ENCODE measurements at places on chromosomes 16 and 17.

DNA sequence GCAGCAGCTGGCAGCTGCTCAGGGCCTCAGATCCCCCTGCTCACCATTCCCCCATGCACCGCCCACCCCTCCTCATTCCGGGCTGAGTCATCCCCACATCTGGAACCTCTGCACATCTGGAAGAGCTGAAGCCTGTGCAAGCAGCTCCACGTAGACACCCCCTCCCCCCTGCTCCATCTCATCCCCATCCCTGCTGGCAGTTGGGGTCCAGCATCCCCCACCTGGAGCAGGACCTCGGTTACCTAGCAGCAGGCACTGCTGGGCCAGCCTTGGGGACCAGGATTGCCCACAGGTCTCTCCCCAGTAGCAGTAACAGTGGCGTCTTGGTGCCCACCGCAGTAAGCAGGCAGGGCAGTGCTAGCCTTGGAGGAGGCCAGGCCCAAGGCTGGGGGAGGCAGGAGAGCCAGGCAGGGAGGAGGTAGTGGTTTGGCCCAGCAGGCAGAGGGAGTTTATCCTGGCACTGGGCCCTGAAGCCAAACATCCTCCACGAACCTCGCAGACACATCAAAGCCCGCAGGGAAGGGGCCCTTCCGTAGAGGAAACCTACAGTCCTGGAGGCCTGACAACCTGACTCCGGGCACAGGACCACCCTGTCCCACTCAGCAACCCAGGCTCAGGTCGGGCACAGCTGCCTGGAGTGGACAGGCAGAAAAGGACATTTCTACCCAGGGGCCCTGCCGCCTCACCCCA lies 7.7 kb upstream of the TMEM92 start:
- no peak for DNase-seq

DNA sequence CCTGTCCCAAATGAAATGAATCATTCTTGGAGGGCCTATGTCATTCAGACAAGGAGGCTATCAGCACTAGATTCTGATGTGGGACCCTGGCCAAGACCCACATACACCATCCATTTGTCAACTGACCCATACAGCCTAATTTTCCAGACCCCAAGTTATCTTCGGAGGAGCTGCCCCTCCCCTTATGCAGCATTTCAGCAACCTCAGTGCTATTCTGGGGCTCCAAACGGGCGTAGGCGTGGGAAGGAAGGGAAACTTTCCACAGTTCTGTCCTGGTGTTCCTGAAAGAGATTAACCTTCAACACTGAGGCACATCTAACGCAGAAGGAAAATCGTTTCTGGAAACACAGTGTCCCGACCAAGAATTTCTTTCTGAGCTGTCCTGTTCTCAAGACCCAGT lies 86.7 kb downstream of the MYH11 start:
- DNase-seq: no peak

DNA sequence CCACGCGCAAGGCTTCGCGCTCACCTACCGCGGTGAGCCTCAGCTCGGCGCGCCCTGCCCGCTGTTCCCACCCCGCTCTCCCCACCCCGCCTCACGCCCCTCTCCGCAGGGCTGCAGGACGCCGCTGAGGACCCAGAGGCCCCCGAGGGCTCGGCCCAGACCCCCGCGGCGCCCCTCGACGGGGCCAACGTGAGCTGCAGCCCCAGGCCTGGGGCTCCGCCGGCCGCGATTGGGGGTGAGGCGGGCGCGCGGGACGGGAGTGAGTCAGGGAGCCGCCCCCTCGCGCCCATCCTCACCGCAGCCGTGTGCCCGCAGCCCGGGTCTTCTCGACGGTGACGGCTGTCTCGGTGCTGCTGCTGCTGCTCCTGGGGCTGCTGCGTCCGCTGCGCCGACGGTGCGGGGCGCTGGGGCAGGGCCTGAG lies 1.9 kb upstream of the PAQR4 start:
- no peak for DNase-seq

GRCh38 chr17:75096082-75096625 lies 8.4 kb downstream of the SLC16A5 start:
- DNase-seq: peak; percentile 87

- DNase-seq: no peak
Measured at GRCh38 chr17:51913491-51914205, 244.9 kb downstream of the CA10 start.

GRCh38 chr17:31842195-31843069 lies 16.6 kb downstream of the COPRS start:
- peak; percentile 90 for DNase-seq

DNA sequence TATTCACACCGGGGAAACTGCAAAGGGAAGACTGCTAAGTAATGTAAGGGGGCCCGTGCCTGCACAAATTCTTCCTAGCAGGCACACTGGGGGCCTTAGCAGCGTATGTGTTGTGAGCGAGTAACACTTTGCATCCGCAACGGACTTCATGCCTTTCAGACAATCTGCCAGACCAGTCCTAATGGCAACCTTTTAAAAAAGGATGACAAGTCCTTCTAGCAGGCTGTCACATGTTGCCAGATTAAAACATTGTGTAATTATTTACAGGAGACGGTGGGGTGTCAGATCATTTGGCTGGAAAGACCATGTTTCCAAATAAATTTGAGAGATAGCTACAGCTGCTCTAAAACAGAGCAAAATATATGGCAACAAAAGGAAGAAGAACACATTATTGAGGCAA lies 46.1 kb downstream of the CPPED1 start:
- no peak for DNase-seq

- DNase-seq: no peak
Measured at GRCh38 chr17:4609761-4610160, 25.4 kb downstream of the SMTNL2 start.

DNA sequence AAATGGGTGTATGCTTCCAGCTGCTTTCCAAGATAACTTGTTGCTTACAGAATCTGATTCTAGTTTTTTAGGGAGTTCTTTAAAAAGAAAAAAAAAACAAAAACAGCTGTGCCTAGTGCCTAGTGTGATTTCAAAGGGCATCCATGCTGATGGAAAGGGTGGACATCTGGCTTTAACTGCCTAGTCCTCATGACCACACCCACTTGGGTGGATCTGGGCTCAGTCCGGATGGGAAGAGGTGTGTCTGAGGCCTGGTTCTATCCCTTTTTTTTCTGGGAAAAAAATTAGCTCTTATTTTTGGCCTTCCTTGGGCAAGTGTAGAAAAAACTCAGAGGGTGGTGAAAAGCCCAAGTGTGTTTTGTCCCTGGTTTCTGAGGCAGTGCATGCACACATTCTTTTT lies 132.3 kb upstream of the CDH11 start:
- DNase-seq: no peak

GRCh38 chr16:79211586-79211985 lies 389.0 kb downstream of the MAF start:
- no peak for DNase-seq

GRCh38 chr16:7534749-7535148 lies 202.1 kb downstream of the RBFOX1 start:
- DNase-seq: no peak

- DNase-seq: peak; percentile 68
Measured at GRCh38 chr16:6081320-6081976, 983.9 kb upstream of the EEF2KMT start.

GRCh38 chr16:14098081-14098480 lies 27.0 kb downstream of the MRTFB start:
- DNase-seq: no peak

- DNase-seq: no peak
Measured at GRCh38 chr16:22732400-22732799, 81.6 kb upstream of the HS3ST2 start.

- no peak for DNase-seq
Measured at GRCh38 chr16:50126183-50126582, 26.9 kb upstream of the TENT4B start.

- DNase-seq: no peak
Measured at GRCh38 chr16:55555436-55555835, 11.0 kb upstream of the CAPNS2 start.

DNA sequence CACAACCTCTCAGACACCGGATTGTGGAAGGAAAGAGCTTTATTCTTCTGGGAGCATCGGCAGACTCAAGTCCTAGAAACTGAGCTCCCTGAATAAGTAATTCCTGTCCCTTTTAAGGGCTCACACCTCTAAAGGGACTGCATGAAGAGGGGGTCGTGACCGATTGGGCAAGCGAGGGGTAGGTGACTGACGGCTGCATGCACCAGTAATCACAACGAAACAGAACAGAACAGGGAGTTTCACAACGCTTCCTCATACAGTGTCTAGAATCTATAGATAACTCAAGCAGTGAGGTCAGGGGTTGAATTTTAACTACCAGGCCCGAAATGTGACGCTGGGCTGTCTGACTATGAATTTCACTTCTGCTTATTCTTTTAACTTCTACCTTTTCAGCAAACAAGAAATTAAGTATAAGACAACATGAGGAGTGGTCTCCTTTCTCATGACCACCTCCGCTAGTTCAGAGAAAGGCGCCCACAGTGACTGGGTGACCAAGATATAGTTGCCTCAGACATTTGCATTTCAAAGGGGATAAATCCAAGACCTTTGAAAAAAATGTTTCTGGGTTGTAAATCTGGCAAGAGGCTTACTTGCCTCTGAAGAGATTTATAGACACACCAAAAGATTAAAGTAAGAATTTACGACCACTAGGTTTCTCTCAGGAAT lies 88.4 kb upstream of the ATF7IP2 start:
- DNase-seq: no peak

DNA sequence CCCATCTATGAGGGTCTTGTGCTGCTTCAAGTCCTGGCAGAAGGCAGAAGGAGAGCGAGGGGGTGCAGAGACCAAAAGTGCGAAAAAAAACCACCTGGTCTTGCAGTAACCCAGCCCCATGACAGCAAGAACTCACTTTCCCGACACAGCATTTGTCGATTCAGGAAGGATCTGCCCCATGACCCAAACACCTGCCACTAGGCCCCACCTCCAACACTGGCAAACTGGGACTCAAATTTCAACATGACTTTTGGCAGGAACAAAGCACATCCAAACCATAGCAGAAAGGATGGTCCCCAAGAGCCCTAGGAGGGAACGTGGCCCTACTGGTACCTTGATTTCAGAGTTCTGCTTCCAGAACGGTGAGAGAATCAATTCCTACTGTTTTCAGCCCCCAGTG lies 34.7 kb upstream of the KLHDC4 start:
- no peak for DNase-seq

DNA sequence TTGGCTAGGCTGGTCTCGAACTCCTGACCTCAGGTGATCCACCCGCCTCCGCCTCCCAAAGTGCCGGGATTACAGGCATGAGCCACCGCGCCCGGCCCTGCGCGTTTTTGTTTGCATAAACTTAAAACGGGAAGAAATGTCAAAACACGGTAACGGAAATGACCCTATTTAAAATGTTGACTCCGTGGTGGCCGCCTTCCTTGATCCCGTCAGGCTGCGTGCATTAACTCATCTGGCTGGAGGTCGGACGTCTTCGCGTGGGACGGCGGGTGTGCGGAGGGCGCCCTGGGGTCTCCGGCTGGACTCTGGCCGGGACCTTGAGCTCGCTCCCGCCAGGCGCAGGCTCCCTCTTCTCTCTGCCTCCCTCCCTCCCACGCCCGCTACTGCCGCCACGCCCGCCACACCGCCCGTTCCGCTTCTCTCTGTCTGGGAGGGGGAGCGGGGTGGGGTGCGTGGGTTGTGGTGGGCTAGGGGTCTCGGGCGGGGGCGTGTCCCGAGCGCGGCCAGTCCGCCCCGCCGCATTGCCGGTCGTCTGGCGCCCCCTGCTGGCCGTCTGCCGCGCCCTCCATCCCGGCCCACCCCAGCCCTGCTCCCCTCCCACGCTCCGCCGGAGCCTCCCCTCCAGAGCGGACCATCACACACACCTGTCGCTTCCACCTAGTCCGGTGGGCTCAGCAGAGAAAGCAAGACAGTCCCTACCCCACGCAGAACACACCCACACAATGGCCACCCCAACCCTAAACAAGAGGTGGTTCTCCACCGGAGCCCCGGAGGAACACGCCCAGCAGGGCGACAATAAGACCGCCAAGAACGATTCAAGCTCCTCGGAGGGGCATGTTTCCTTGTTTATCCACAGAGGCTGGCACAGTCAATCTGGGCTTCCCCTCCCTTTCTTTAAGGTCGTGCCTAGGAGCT lies 1.2 kb upstream of the CCDC42 start:
- peak; percentile 63 for DNase-seq

- no peak for DNase-seq
Measured at GRCh38 chr17:41588126-41588810, 1.6 kb upstream of the KRT14 start.

DNA sequence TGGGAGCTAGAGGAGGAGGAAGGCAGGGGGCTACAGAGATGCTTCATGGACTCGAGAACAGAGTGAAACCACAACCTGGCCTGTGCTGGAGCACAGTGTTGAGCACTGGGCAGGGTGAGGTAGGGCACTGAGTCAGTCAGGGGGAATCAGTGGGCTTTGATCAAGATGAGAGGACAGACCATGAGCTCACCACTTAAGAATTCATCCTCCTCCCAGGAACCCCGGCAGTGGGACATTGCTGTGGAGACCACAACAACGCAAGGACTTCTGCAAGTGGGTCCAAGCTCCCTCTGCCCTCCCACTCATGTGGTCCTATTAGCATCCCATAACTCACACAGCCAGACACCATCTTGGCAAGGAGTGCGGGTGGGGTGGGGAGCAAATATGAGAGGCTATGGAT lies 1.7 kb upstream of the CES5A start:
- DNase-seq: no peak

GRCh38 chr16:61836804-61837393 lies 199.3 kb downstream of the CDH8 start:
- DNase-seq: peak; percentile 4

- DNase-seq: no peak
Measured at GRCh38 chr17:17056156-17056539, 13.9 kb downstream of the MPRIP start.
